ENCODE measurements at places on chromosomes 4 and X. TPM values are rescaled to one million over a fixed set of nuclear protein-coding genes. Genes with fewer than 3 reads are reported as not detected.

Gene PDLIM3
- 2,718 TPM for total RNA-seq

- DNase-seq = no peak
Observed at GRCh38 chrX:133994576-133994975, 9.2 kb upstream of the GPC3 start.

GRCh38 chr4:109472343-109472761 lies 38.7 kb downstream of the SEC24B start:
- no peak for DNase-seq

DNA sequence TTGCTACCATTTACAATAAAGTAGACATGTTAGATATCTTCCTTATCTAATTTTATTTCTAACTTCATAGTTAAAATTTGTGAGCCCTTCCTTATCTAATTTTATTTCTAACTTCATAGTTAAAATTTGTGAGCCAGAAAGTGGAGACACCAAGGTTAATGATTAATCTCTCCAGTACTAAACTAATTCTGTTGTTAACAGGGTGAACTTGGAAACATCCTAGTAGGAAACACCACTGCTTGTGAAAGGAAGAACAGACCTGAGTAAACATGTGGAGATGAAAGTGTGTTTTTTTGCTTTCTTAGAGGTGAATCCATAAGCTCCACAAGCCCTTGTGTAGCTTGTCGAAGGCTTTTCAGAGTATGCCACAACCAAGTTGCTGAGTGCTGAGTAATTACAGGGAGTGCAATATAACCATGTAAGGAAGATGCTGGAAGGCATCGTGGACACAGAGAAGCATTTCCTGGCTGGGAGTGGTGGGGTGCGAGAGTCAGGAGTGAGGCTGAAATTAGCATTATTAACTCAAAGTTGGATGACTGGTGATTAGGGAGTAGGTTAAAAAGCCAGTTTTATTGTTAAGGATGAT lies 118.6 kb upstream of the NEIL3 start:
- no peak for DNase-seq

Gene LONRF3
- total RNA-seq = 55.8 TPM

Gene GPR50
- total RNA-seq = not detected

DNA sequence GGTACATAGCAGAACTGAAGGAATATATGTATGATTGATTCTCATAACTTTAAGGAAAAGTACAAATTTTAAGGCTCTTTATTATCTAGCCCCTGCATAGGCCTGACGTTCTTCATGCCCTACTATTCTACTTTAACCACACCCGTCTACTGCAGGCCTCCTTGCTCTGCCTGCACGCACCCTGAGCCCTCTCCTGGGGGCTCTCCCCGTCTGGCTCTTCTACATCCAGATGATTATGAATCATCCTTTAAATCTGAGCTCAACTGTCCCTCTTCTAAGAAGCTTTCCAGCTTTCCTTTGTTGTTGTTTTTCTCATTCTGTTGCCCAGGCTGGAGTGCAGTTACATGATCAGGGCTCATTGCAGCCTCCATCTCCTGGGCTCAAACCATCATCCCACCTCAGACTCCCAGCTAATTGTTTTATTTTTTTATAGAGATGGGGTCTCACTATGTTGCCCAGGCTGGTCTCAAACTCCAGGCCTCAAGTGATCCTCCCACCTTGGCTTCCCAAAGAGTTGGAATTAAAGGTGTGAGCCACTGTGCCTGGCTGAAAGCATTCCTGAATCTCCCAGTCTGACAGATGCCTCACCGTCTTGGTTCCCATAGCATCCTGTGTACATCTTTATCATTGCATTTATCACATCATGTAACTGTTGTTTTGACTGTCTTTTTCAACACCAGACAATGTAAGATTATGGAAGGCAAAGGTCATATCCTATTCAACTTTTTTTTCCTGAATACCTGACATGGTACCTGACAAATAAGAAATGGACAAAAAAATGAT lies 89.2 kb downstream of the WDFY3 start:
- DNase-seq = no peak

DNA sequence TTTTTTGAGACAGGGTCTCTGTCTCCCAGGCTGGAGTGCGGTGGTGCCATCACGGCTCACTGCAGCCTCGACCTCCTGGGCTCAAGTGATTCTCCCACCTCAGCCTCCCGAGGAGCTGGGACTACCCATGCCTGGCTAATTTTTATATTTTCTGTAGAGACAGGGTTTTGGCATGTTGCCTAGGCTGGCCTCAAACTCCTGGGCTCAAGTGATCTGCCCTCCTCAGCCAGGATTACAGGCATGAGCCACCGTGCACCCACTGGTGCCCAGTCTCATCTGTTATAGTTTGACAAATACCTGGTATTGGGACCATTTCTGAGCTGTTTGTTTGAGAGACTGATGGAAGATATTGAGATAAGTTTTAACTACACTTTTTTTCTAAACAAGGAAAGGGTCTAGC lies 57.5 kb upstream of the SMIM10 start:
- DNase-seq = no peak

DNA sequence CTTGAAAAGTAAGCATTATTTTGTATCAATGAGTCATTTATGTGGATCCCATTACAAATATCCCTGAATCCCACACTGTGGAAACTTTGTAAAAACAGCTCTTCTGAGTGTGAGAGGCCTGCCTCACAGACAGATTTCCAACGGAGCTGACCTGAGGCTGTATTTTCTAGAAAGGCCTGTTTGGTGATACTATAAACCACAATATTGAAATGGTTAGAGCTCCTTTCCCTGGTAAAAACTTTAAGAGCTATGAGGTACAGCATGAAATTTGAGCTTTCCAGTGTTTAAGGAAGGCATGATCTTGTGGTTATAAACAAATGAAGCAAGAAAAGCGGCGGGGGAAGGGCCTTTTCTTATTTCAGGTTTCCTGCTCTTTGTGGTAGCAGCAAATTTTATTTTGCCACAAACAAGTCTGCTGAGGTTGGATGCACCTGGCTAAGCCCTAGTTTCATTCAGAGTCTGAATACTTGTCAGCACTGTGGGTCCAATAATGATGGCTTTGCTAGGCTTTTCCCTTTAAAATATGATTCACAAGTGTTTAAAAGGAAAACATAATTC lies 86.8 kb upstream of the ETNPPL start:
- DNase-seq = no peak

Gene CCDC110
- 7.0 TPM for total RNA-seq

Gene ERVMER34-1
- total RNA-seq = not detected

Gene TSPAN5
- 4.3 TPM for total RNA-seq

DNA sequence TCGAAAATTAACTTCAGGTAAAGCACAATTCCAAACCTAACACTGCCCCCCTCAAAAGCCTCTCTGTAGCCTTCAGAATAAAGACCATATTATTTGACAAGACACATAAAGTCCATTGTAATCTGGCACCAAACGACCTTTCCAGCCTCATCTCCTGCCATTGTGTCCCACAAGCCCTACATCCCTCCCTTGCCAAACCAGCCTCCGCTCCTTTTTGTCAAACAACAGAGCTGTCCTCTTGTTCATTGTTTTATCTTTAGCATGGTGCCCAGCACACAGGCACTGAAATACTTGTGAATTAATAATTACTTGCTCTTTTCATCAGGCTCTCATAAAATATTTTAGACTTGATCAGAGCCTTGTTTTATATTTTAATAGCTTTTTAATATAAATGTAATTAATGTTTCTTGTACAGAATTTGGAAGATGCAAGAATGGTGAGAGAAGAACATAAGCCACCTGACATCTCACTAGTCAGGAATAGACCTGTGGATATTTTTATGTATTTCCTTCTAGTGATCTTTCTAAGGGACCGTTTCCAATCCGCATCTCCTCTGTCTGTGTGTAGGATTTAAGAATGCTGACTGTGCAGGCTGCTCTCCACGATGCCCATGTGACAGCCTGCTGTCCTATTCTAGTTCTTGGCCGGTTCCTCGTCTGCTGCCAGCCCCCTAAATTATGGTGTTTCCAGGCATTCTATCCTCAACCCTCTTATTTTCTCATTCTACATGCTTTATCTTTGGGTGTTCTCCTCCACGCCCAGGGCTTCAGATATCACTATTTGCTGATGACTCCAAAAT lies 3.0 kb upstream of the IRF2 start:
- no peak for DNase-seq

DNA sequence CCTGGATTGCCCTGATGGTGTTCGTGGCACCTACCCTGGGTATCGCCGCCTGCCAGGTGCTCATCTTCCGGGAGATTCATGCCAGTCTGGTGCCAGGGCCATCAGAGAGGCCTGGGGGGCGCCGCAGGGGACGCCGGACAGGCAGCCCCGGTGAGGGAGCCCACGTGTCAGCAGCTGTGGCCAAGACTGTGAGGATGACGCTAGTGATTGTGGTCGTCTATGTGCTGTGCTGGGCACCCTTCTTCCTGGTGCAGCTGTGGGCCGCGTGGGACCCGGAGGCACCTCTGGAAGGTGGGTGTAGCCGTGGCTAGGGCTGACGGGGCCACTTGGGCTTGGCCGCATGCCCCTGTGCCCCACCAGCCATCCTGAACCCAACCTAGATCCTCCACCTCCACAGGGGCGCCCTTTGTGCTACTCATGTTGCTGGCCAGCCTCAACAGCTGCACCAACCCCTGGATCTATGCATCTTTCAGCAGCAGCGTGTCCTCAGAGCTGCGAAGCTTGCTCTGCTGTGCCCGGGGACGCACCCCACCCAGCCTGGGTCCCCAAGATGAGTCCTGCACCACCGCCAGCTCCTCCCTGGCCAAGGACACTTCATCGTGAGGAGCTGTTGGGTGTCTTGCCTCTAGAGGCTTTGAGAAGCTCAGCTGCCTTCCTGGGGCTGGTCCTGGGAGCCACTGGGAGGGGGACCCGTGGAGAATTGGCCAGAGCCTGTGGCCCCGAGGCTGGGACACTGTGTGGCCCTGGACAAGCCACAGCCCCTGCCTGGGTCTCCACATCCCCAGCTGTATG lies 1.8 kb downstream of the AVPR2 start:
- no peak for DNase-seq

DNA sequence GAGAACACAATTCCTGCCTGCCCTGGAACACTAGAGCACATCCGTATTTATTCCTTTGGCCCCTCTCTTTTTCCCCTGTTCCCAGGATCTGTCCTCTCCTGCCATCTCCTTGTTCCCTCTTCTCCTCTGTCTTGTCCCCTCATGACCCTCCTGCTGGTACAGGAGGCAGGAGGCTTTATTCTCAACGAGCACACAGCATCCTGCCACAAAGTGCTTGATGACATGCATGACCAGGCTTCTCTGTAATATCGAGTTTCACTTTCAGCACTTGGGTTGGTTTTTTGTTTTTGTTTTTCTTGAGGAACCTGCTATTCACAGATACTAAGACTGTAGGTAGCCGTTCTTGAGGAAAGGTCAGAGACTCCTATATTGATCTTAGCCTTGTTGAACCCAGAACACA lies 35.3 kb downstream of the NALF2 start:
- DNase-seq = no peak

Gene CFP
- total RNA-seq = 1.7 TPM

Gene ATP8A1
- total RNA-seq = 18.9 TPM

GRCh38 chr4:173488656-173489055 lies 41.4 kb downstream of the HAND2 start:
- DNase-seq = no peak

DNA sequence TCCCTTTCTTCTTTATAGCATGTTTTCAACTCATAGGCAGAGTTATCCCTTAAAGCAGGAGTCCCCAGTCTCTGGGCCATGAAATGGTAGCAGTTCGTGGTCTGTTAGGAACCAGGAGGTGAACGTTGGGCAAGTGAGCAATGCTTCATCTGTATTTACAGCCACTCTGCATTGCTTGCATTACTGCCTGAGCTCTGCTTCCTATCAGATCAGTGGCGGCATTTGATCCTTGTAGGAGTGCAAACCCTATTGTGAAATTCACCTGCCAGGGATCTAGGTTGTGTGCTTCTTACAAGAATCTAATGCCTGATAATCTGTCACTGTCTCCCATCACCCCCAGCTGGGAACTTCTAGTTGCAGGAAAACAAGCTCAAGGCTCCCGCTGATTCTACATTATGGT lies 39.8 kb downstream of the DTHD1 start:
- DNase-seq = no peak

DNA sequence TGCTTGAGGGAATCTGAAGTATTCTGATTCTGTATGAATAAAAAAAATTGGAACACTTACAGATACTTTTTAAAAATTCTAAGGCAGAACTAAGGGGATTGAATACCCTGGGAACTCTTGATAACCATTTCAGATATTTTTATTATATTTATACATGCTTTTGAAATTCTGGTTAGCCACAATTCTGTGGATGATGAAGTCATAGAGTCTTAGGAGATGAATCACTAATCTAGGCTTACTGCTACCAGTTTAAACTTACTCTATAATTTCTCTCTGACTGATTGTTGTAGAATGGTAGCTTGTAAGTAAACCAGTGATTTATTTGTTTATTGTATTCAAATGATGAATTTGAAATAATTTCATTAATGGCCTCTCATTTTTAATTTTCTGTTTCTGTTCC lies 11.4 kb upstream of the SLAIN2 start:
- DNase-seq = no peak

DNA sequence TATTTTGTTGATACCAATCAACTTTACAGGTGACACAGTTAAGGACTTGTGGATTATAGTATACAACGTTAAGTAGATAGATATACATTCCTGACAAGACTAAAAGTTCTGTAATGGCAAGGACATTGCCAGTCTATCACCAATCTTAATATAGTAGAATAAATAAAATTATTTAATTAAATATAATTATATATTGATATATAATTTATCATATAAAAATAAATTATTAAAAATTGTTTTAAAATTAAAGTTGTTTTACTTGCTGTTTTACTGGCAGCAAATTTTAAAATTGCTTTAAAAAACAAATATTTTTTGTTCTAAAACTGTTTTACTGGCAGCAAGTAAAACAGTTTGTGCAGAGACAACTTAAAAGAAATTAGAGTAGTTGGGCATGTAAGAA lies 18.7 kb downstream of the TNIP3 start:
- DNase-seq = no peak

- DNase-seq = no peak
Observed at GRCh38 chr4:165031436-165032211, at the start of gene TRIM60. TSS of gene TRIM60 (plus strand) at chr4:165031999. CDS start at chr4:165040073, 8,074 bp downstream.

GRCh38 chr4:186347743-186348142 lies 81.8 kb downstream of the F11 start:
- DNase-seq = no peak

GRCh38 chr4:168981460-168981859 lies 28.6 kb downstream of the CBR4 start:
- no peak for DNase-seq

Gene SFRP2
- total RNA-seq = 0.54 TPM

Gene FATE1
- total RNA-seq = 0.39 TPM

Gene FHL1
- 8,382 TPM for total RNA-seq

- no peak for DNase-seq
Observed at GRCh38 chr4:78032929-78033328, 24.2 kb upstream of the FRAS1 start.

- DNase-seq = no peak
Observed at GRCh38 chr4:98565681-98566301, 92.6 kb downstream of the TSPAN5 start.

Gene MAGEB17
- not detected for total RNA-seq

GRCh38 chr4:124262211-124263179 lies 450.0 kb downstream of the ANKRD50 start:
- peak; percentile 25 for DNase-seq

Gene NXT2
- 1.2 TPM for total RNA-seq

DNA sequence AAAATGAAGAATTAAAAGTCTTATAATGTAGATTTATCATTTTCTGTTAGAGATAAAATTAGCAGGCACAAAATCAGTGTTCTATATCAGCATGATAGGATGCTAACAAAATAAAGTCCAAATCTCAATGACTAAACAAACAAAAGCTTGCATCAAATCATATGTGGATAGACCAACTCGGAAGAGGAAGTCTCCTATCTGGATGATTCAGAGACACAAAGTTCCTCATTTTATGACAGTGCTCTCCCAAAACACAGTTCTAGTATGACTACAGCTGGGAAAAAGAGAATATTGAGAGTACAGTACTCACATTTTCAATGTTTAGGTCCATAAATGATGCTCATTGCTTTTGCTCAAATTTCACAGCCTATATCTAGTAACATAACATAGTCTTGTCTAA lies 376.1 kb upstream of the CTSO start:
- DNase-seq = no peak

Gene PNMA6F
- not detected for total RNA-seq
